ENCODE measurements at places on chromosomes 6 and 20. TPM values are rescaled to one million over a fixed set of nuclear protein-coding genes. Genes with fewer than 3 reads are reported as not detected.

COL21A1 gene
- total RNA-seq = 0.32 TPM

PRPH2 gene
- total RNA-seq = 1.8 TPM

POU5F1 gene
- 2.3 TPM for total RNA-seq

SALL4 gene
- total RNA-seq = 1.8 TPM

ADGRB3 gene
- 0.15 TPM for total RNA-seq

GLP1R gene
- total RNA-seq = 9.7 TPM

RIPOR3 gene
- total RNA-seq = 1.3 TPM

RIPPLY2 gene
- total RNA-seq = 0.24 TPM

CPNE5 gene
- total RNA-seq = 1.5 TPM

KIF25 gene
- total RNA-seq = not detected

COL11A2 gene
- 0.19 TPM for total RNA-seq

SNRPB gene
- 54.5 TPM for total RNA-seq

CDKAL1 gene
- total RNA-seq = 6.7 TPM

PRSS35 gene
- 0.34 TPM for total RNA-seq

RPS6KA2 gene
- 17.3 TPM for total RNA-seq

TCF21 gene
- 2.3 TPM for total RNA-seq

ADGRF1 gene
- total RNA-seq = 1.2 TPM

SOX18 gene
- total RNA-seq = 3.9 TPM

PROCR gene
- total RNA-seq = 3.6 TPM

SMOC2 gene
- total RNA-seq = 2.5 TPM

C6orf52 gene
- 0.89 TPM for total RNA-seq

IMPG1 gene
- total RNA-seq = 0.04 TPM

FOXF2 gene
- total RNA-seq = 0.12 TPM

PLTP gene
- 158 TPM for total RNA-seq

HLA-DPB1 gene
- 14.3 TPM for total RNA-seq

PRRT1 gene
- 0.69 TPM for total RNA-seq

SIRPD gene
- total RNA-seq = not detected

TRERF1 gene
- 1.6 TPM for total RNA-seq

OOEP gene
- 0.46 TPM for total RNA-seq

YIPF3 gene
- total RNA-seq = 69.1 TPM

BPIFB3 gene
- not detected for total RNA-seq

CST4 gene
- not detected for total RNA-seq

EBF4 gene
- total RNA-seq = 10.5 TPM

EPPIN gene
- total RNA-seq = not detected

EPHA7 gene
- 0.09 TPM for total RNA-seq

Data from pancreas (tissue), 10 donors.